Stimulated activated CD4-positive, alpha-beta T cell treated with anti-CD3 and anti-CD28 coated beads, Interleukin-4, amount 100 ng/mL, for 48 hours (primary cell): ENCODE measurements at places on chromosomes 2 and 18.

DNA sequence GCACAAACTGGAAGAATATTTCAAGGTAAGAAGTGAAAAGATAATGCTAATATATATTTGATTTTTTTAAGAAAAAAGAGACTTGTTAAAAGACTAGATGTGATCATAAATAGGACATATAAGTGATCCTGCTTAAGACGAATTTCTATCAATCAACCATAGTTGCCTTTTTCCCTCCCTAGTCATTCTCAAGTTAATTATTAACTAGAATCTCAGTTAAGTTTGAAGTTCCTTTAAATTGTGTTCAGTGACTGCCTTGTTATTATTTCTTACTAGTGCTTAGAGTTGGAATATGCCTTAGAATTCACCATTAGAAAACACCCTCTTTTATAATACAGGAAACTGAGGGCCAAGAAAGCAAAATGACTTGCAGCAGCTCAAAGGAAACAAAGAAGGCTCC, 141.5 kb upstream of the SP5 start:
- no peak for DNase-seq

GRCh38 chr18:36296650-36297416, 680 bp upstream of the FHOD3 start:
- no peak for DNase-seq

GRCh38 chr2:207144173-207144785, 21.5 kb downstream of the KLF7 start:
- DNase-seq = no peak

DNA sequence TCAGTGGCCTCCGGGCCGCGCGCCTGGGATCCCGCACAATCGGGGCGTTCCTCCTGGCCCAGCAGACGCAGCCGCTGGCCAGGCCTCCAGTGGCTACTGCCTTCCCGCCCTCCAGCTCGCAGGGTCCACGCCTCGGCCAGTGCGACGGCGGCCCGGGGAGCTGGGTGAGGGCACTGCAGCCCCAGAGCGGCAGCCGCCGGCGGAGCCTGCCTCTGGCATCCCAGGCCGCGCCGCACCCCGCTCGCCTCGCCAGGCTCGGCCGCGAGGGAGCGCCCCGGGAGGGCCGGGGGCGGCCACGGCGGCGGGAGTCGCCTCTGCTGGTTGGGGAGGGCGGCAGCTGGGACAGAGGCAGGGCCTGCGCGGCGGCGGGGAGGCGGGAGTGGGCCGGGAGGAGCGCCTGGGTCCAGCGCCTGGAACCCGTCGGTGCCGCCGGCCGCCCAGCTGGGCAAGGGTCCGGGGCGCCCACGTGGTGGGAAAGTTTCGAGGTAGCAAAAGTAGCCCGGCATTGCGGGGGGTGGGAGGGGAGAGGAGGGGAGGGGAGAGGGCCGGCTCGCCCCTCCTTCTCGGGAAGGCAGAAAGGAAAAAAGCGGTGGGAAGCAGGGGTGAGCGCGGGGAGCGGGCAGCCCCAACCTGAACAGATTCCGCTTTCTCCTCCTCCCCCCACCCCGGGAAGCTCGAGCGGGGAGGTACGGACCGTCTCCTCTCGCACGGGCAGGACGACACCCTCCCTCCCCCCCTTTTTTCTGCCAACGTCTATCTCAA, 1.5 kb upstream of the INHBB start:
- no peak for DNase-seq

DNA sequence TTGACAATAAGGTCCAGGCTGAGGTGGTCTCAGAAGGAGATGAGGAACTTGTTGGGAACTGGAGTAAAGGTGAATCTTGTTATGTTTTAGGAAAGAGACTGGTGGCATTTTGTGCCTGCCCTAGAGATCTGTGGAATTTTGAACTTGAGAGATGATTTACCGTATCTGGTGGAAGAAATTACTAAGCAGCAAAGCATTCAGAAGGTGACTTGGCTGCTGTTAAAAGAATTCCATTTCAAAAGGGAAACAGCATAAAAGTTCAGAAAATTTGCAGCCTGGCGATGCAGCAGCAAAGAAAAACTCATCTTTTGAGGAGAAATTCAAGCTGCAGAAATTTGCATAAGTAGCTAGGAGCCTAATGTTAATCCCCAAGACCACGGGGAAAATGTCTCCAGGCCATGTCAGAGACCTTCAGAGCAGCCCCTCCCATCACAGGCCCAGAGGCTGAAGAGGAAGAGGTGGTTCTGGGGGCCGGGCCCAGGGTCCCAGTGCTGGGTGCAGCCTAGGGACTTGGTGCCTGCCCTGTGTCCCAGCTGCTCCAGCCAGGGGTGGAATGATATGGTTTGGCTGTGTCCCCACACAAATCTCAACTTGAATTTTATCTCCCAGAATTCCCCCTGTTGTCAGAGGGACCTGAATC, 73.5 kb downstream of the FIGN start:
- DNase-seq = no peak

DNA sequence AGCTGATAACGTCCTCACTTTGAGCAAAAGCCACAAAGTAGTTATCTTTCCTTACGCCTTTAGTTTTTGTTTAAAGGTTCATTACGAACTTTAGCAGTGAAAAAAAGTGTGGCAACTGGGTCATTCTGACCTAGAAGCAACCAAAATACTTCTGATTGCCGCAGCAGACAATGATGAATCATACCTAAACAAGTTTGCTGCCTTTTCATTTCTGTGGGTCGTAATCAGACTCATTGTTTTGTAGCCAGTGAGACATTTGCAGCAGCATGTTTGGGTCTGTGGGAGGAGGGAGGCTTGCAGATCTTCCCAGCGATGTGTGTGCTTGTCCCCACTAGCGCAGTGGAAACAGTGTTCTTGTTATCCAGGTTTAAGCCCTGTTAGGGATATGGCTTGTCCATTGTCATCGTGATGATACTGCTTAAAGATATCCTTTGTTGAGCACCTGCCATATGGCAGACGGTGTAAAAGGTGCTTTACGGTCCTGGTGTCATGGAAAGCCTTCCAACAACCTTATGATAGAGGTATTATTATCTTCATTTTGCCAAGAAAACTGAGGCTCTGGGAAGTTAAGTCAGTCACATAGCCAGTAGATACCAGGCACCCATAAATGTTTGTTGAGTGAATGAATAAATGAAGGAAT, 1.3 kb upstream of the GREB1 start:
- no peak for DNase-seq

DNA sequence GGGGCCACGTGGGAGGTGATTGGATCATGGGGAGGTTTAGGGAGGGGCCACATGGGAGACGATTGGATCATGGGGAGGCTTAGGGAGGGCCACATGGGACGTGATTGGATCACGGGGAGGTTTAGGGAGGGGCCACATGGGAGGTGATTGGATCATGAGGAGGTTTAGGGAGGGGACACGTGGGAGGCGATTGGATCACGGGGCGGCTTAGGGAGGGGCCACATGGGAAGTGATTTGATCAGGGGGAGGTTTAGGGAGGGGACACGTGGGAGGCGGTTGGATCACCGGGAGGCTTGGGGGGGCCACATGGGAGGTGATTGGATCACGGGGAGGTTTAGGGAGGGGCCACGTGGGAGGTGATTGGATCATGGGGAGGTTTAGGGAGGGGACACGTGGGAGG, 22.5 kb upstream of the SALL3 start:
- no peak for DNase-seq

GRCh38 chr2:78870343-78870967, 155.0 kb upstream of the REG3G start:
- no peak for DNase-seq

DNA sequence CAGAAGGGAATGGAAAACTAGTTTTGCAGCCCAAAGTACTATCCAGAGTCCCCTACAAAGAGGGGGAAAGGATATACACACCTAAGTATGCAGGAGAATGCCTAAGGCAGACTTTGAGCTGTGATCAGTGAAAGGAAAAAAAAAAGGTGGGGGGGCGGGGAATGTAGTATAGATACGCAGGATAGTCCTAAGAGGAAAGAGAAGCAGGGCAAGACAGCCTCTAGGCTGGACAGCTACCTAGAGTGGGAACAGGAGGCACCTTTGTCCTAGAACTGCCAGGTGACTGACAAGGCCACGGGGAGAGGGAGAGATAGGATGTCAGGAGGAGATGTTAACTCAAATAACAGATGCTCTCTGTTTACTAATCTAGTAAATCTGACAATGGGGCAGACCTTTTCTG, 6.0 kb downstream of the REEP1 start:
- no peak for DNase-seq

- DNase-seq = no peak
Measured at GRCh38 chr2:225173909-225174308, 131.6 kb upstream of the DOCK10 start.

DNA sequence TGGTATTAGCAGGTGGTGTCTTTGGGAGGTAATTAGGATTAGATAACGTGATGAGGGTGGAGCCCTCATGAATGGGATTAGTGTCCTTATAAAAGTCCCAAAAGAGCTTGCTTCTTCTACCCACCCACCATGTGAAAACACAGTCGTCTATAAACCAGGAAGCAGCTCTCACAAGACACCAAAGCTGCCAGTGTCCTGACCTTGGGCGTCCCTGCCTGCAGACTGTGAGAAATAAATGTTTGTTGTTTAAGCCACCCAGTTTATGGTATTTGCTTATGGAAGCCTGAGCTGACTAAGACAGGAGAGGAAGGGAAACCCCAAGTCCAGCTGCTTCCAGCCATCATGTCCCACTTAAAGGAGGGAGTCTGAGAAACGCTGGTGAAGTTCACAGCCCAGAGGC, 13.6 kb downstream of the ADI1 start:
- DNase-seq = no peak

GRCh38 chr18:70289351-70290312, 787 bp downstream of the SOCS6 start:
- no peak for DNase-seq

DNA sequence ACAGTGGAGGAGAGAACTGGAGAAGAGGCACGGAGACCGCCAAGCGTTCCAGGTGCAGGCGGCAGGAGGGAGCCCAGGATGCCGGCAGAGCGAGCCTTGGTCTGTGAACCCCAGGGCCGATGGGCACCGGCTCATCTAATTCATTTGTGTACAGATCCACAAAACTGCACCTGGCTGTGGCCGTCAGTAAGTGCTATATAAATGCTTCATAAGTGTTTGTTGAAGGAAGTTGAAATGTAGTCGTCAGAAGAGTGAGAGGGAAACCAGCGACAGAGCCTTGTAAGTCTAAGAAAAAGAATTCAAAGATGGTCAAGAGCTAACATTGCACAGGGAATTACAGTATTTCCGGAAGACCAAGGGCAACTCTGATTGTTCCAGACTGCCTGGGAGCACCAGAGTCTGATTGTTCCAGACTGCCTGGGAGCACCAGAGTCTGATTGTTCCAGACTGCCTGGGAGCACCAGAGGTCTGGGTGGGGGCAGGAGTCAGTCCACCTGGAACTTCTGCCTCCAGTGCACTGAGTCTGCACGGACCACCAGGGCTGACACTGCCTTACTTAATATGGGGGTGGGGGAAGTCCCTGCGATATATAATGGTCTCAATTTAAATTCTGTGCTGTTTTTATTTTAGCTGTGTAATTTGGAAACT, 112.3 kb downstream of the BCL2 start:
- no peak for DNase-seq
